ENCODE measurements at places on chromosomes 3 and 15.

DNA sequence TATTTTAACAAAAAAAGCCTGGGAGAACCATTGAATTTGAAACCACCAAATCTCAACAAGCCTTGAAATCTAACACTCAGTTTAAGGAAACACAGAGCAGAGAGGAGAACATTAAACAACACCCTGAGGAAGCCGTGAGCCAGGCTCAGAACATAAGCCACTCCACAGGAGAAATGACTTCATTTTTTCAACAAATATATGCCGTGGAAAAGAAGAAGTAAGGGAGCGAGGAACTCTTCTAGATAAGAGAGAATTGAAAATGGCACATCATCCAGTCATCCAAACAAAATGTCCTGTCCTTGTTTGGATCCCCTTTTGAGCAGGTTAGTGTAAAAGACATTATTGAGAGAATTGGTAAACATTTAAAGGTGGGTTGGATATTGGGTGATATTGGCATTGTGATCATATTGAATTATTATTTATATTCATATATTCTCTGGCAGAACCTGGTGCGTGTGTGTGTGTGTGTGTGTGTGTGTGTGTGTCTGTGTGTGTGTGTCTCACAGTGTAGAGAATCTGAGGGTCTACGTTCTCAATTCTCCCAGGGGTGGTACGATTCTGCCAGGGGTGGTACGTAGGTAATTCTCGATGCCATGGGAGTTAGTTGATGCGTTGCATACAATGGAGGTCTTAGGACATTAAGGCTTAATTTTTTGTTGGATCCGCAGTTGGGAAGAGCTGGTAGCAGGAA lies 94.4 kb downstream of the ST6GAL1 start:
- no peak for DNase-seq

- no peak for DNase-seq
Observed at GRCh38 chr3:49362561-49362960, 4.4 kb upstream of the GPX1 start.

DNA sequence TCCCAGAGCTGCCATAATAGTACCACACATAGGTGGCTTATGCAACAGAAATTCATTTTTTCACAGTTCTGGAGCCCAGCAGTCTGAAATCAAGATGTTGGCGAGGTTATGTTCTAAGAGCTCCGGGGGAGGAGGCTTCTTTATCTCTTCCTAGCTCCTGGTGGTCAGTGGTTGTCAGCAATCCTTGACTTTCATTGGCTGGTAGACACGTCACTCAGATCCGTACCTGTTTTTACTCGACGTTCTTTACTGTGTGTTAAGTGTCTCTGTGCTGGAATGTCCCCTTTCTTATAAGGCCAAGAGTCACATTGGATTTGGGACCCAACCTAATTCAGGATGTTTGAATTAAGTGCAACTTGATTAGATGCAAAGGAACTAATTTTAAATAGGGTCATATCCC lies 218.5 kb upstream of the CNTN3 start:
- DNase-seq, result no peak

- DNase-seq, result no peak
Observed at GRCh38 chr3:44963571-44964325, 12.2 kb downstream of the ZDHHC3 start.

- no peak for DNase-seq
Observed at GRCh38 chr3:157257101-157257500, 97.2 kb upstream of the CCNL1 start.

DNA sequence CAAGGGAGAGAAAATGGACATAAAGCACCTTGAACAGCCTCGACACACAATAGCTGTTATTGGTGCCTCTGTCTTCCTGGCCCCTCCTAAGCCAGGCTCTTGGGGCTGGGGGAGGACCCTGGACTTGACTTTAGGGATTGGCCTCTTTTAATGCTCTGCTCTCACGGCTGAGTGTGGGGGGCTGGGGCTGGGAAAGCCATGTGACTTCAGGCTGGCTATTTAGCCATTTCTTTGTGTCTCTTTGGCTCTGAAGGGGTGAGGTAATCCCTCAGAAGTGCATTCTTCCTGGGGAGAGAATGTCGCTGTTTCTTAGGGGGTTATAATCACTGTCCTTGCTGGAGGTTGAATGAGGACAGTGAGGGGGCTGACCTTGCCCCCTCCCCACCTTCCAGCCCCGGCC lies 26.2 kb downstream of the MAGEF1 start:
- no peak for DNase-seq

DNA sequence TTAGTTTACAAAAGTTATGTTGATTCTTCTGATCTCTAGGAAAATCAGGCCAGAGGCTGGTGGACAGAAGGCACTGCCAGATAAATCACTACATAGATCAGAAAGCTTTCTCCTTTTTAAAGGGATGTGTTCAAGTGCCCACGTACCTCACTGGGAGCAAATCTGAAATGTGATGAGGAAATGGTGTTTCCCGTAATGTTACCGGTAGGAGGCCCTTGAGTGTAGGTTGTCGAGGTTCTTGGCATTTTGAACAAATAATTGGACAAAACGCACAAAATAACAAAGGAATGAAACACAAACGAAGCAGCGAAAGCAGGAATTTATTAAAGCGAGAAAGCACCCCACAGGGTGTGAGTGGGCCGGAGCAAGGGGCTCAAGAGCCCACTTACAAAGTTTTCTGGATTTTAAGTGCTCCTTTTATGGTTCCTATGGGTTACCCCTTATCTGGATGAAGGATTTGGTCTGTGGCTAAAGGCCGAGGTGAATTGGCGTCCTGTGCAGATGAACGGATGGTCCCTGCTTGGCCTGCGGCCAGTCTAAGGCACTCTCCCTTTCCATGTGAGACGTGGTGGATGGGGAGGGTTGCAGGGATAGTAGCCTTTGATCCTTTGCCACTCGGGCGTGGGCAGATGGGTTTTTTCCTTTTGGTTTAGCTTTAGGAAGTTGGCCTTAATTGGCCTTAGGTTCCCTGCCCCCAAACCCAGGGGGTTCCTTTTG lies 1.0 kb downstream of the SNX1 start:
- no peak for DNase-seq

DNA sequence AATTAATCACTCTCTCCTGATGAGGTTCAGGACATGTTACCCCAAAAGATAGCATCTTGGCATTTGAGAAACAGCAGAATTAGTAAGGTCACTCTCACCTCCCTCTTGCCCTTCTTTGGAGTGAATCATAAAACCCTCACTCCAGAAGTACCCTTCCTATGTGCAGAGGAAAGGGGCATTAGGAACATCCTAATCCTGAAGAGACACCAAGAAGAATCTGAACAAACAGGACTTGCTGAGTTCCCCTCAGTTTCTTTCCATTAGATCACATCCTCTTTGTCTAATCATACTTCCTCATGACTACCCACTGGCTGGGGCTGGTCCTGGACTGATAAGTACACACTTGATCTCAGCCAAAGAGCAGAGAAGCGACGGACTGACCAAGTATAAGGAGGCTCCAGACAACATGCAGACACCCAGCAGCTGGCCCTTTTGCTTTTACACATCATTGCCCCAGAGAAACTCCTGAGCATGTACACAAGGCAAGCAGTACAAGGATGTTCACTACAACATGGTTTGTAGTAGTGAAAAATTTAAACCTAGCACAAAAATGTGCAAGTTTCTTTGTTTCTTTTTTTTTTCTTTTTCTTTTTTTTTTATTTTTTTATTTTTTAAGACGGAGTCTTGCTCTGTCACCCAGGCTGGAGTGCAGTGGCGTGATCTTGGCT lies 15.0 kb upstream of the TM6SF1 start:
- no peak for DNase-seq

DNA sequence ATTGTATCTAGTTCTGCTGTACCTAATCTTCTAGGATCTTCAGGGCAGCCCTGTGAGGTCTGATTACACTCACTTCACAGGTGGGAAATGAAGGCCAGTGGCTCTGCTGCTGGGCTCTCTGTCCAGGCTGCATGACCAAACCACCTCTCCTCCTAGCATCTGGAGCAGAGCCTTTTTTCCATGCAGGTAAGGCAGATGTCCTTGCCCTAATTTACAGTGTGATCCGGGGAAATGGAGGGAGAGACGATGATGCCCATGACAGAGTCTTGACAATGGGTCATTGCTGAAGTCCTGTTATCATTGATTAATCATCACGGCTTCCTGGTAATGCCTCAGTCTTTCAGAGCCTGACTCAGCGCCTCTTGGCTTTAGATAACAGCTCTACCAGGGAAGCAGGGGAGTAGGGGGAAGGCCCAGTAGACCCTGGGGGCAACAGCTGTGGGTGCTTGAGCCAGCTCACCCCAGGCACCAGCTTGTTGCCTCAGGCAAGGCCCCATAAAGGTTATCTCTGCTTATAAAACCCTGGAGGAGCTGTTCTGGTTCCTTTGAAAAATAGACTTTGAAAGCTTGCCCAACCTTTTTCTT lies 153.4 kb downstream of the GABRG3 start:
- DNase-seq, result no peak

- DNase-seq, result no peak
Observed at GRCh38 chr3:10269443-10269842, 21.2 kb downstream of the TATDN2 start.

- DNase-seq, result no peak
Observed at GRCh38 chr15:35979608-35980007, 433.6 kb upstream of the DPH6 start.

DNA sequence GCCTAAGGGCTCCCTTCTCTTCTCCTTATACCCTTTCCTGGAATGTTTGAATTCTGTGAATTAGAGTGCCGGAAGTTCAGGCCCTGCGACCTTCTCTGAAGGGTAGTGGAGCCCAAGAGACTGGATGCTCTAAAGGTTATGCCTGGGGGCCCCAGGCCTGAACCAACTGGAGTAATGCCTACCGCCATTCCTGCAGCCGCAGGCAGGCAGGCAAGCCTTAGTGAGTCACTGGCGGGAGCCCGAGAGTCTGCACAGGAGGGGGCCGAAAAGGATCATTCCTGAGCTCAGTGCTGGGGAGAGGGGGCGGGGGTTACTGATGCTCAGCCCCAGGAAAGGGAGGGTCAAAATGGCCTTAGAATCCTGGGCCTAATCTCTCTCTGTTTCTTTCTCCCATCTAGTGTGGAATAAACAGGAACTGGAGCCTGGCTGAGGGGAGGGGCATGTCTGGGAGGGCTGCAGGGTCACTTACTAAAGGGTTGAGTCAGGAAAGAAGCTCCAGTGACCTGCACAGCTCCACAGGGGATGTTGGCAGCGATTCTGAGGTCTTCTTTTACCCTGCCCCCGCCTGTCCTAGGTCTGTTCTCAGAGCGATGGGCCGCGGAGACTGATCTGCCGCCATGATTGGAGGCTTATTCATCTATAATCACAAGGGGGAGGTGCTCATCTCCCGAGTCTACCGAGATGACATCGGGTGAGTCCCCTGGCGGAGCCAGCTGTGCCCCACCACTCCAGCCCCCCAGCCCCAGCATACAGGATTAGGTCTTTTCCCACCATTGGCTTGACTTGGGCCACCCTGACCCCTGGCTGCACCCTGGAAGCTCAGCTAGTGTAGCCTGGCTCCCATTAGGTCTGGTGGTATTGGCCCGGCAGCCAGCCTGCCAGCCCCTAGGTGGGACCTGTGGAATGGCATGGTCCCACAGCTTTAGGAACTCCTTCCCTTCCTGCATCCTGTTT lies 2.0 kb downstream of the AP2M1 start:
- DNase-seq, result no peak

DNA sequence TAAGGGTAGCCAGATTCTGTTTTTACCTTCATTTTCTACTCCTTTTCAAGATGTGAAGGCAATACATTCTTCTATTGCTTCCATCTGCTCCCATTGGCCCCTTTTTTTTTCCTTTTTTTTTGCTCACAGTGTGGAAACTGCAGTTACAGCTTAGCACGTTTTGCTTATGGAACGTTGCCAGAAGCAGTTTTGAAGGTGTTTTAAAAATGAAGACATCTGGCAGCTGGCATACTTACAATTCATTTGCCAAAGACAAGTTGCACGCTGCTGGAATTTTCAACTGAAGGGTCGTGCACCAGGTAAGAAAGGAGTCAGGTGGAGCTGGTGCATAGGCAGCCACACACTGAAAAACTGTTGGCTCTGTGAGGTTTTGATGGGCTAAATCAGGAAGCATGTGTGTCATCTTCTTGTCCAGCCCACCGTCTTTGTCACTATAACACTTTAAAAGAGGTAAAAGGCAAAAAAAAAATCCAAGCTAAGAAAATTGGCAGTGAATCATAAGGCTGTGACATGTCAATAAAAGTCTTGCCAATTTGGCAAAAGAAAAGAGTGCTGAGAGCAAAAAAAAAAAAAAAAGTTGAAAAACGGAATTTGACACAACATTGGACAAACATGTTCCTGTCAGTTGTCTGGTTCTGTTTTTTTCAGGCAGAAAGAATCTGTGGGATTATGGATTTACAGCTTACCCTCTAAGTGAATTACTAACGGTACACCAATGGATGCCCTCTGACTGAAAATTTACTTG lies 225.4 kb upstream of the SOX2 start:
- no peak for DNase-seq

- DNase-seq, result no peak
Observed at GRCh38 chr3:134799393-134799792, 4.3 kb downstream of the EPHB1 start.

- no peak for DNase-seq
Observed at GRCh38 chr3:123672429-123673146, 87.7 kb upstream of the HACD2 start.

- no peak for DNase-seq
Observed at GRCh38 chr3:29284497-29284896, 3.6 kb downstream of the RBMS3 start.

GRCh38 chr3:56822501-56822900 lies 20.8 kb upstream of the ARHGEF3 start:
- no peak for DNase-seq

GRCh38 chr15:40372981-40373380 lies 9.5 kb upstream of the KNSTRN start:
- DNase-seq, result no peak

GRCh38 chr3:25527801-25528200 lies 99.7 kb downstream of the RARB start:
- no peak for DNase-seq

GRCh38 chr3:135907422-135908165 lies 57.9 kb upstream of the PPP2R3A start:
- DNase-seq, result no peak

GRCh38 chr3:153528473-153528872 lies 366.4 kb downstream of the RAP2B start:
- no peak for DNase-seq

- DNase-seq, result peak; percentile 61
Observed at GRCh38 chr3:105366326-105367062, at the start of gene ALCAM. Gene ALCAM (plus strand): TSS chr3:105366909.

DNA sequence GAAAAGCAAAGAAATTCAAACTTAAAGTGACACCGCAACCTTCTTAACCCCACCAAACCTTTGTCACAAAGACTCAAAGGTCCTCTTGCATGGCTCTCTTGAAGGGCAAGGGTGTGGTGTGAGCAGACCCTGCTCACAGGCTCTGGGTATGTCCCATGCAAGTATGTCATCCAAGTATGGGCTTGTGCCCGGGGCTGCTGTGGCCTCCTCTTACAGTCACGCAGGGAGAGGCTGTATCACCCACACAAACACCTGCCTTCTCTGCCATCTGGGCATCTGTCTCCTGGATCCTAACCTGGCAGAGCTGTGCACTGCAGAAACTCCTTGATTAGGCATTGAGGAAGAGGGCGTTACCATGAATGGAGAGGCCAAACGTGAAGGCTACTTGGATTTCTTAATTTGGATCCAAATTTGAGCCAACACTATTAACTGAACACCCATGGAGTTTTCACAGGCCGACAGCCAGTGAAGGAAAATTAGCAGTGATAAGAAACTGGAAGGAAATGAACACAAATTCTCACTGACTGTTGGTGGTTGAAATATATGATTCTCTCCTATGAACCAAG lies 146.6 kb downstream of the DUT start:
- DNase-seq, result no peak

GRCh38 chr3:141738891-141739363 lies 829 bp downstream of the RNF7 start:
- DNase-seq, result no peak

Data from activated CD8-positive, alpha-beta memory T cell treated with anti-CD3 and anti-CD28 coated beads for 1 hour (primary cell).